ENCODE measurements at places on chromosomes 12 and 14. TPM values are rescaled to one million over a fixed set of nuclear protein-coding genes. Genes with fewer than 3 reads are reported as not detected.

The MIP gene
- not detected for polyA plus RNA-seq

The ORMDL2 gene
- 40.8 TPM for polyA plus RNA-seq

The FAIM2 gene
- polyA plus RNA-seq, result 213 TPM

The GPR162 gene
- polyA plus RNA-seq, result 59.9 TPM

The DEGS2 gene
- 3.1 TPM for polyA plus RNA-seq

The SLCO1B1 gene
- polyA plus RNA-seq, result not detected

The HRK gene
- polyA plus RNA-seq, result 1.9 TPM

The KIF5A gene
- polyA plus RNA-seq, result 127 TPM

The IFNG-AS1 gene
- polyA plus RNA-seq, result not detected

The PIWIL1 gene
- not detected for polyA plus RNA-seq

The DNAJC22 gene
- 1.1 TPM for polyA plus RNA-seq

The PTMS gene
- polyA plus RNA-seq, result 1,278 TPM

The NEMP1 gene
- 11.2 TPM for polyA plus RNA-seq

The TAS2R20 gene
- not detected for polyA plus RNA-seq

The DPPA3 gene
- polyA plus RNA-seq, result not detected

The PCED1B gene
- polyA plus RNA-seq, result 0.39 TPM

The FGD4 gene
- polyA plus RNA-seq, result 1.6 TPM

The SPTB gene
- polyA plus RNA-seq, result 6.2 TPM

The EML5 gene
- polyA plus RNA-seq, result 1.4 TPM

The SLC2A14 gene
- polyA plus RNA-seq, result 0.76 TPM

The CCDC175 gene
- polyA plus RNA-seq, result not detected

The MANSC4 gene
- polyA plus RNA-seq, result not detected

The KRT71 gene
- not detected for polyA plus RNA-seq

The ACSS3 gene
- polyA plus RNA-seq, result 7.3 TPM

The TMEM229B gene
- 15.3 TPM for polyA plus RNA-seq

The TDRD9 gene
- 0.61 TPM for polyA plus RNA-seq

The LPAR5 gene
- polyA plus RNA-seq, result 2.0 TPM

The CDCA3 gene
- polyA plus RNA-seq, result 38.2 TPM

The OTX2 gene
- not detected for polyA plus RNA-seq

The COCH gene
- 43.7 TPM for polyA plus RNA-seq

The RNASE3 gene
- not detected for polyA plus RNA-seq

The NKX2-1 gene
- 90.6 TPM for polyA plus RNA-seq

The REP15 gene
- 0.53 TPM for polyA plus RNA-seq

The BICD1 gene
- 5.5 TPM for polyA plus RNA-seq

The PPFIA2 gene
- polyA plus RNA-seq, result 5.5 TPM

The GRIN2B gene
- polyA plus RNA-seq, result 0.61 TPM
